GM12865 (cell line): ENCODE measurements at places on chromosomes 4 and X.

- no peak for DNase-seq
Measured at GRCh38 chrX:23513121-23513520, 154.2 kb upstream of the PRDX4 start.

DNA sequence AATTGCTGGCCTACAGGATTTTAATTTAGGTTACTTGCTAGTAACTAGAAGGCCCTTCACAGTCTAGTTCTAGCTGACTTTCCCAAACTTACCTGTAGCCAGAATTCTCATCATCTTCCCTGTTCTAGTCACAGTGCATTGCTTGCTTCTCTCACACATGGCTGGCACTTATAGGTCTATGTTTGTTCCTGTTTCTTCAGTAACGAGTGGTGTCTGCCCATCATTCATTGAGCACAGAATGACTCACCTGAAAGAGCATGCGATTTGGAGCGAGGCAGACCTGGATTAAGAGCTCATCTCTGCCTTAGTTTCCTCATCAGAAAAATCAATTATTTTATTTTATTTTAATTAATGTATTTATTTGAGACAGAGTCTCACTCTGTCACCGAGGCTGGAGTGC, 201.7 kb upstream of the ANK2 start:
- DNase-seq: no peak

DNA sequence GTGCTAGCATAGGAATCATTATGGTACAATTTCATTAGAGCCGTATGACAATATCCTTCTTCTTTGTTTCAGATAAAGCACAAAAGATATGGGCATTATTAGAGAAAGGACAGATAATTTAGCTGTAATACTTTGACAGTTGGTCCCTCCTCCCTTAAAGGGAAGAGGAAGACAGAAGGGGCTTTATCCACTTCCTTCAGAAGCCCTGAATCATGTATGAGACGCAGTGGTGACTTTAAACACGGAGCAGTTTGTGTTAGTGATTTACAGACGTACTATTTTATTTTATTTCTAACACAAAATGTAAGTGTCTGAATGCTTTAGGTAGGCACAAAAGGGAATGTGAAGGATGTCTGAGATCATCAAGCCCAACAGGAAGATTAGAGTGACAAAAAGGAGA, 467.7 kb downstream of the IL15 start:
- DNase-seq: no peak

- no peak for DNase-seq
Measured at GRCh38 chr4:119894650-119895208, 171.9 kb downstream of the MAD2L1 start.

GRCh38 chr4:158809611-158810486, 41.0 kb downstream of the FNIP2 start:
- DNase-seq: peak; percentile 63

GRCh38 chrX:100208076-100208475, 202.0 kb downstream of the PCDH19 start:
- no peak for DNase-seq

DNA sequence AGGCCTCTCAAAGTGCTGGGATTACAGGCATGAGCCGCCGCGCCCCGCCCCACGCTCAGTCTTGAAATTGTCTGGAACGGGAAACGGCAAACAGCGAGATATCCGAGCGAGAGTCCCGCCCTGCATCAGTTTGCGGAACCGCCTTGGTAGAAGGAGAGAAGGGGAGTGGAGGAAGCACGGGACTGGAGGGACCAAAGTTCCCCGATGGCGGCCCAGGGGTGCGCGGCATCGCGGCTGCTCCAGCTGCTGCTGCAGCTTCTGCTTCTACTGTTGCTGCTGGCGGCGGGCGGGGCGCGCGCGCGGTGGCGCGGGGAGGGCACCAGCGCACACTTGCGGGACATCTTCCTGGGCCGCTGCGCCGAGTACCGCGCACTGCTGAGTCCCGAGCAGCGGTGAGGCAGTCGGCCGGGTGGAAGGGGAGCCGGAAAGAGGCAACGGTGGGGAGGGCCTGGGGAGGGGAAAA, at the start of gene BST1:
Gene BST1, plus strand, starts transcription at position 125 of the 463 bp plus-strand sequence. Its CDS starts 80 bp downstream, at position 205.
- DNase-seq: peak; percentile 26

- no peak for DNase-seq
Measured at GRCh38 chr4:25827373-25827772, 35.4 kb downstream of the SEL1L3 start.

DNA sequence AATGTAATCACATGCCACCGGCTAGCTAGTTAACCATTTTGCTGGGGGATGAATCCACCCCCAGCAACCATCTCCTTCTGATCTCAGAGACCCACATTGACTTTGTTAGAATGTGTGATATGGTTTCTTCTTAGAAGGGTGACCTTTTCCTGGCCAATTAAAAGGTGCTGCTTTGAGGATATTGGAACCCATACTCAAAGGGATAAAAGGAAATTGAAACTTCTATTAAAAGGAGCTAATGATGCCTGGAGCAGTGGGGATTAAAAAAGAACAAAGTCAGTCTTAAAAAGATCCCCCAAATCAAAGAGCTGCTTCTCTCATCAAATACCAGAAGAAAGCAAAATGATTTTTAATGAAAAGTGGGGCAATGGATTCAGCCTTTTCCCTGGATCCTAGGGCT, 214.1 kb downstream of the SHROOM3 start:
- DNase-seq: no peak

GRCh38 chrX:12999422-12999821, 24.5 kb downstream of the TMSB4X start:
- peak; percentile 83 for DNase-seq

DNA sequence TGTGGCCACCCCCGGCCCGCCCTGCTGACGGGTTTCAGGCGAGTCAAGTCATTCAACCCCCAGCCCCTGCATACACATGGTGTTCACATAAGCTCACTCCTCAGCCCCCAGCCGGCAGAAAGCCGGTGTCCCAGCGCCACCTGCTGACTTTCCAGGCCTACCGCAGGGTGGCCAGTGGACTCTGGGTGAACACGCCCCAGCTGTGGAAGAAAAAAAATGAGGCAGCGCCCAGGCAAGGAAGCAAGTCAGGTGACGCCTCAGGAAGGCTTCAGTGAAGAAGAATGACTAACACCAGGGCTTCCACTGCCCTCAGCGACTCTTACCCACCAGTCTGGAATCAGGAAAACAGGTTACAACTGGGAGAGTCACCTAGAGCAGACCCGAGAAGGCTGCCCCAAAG, 15.8 kb downstream of the BCAP31 start:
- DNase-seq: peak; percentile 33

GRCh38 chr4:128384765-128385598, 97.4 kb upstream of the PGRMC2 start:
- DNase-seq: no peak

GRCh38 chrX:97398030-97398551, 514.4 kb downstream of the RPA4 start:
- peak; percentile 67 for DNase-seq

DNA sequence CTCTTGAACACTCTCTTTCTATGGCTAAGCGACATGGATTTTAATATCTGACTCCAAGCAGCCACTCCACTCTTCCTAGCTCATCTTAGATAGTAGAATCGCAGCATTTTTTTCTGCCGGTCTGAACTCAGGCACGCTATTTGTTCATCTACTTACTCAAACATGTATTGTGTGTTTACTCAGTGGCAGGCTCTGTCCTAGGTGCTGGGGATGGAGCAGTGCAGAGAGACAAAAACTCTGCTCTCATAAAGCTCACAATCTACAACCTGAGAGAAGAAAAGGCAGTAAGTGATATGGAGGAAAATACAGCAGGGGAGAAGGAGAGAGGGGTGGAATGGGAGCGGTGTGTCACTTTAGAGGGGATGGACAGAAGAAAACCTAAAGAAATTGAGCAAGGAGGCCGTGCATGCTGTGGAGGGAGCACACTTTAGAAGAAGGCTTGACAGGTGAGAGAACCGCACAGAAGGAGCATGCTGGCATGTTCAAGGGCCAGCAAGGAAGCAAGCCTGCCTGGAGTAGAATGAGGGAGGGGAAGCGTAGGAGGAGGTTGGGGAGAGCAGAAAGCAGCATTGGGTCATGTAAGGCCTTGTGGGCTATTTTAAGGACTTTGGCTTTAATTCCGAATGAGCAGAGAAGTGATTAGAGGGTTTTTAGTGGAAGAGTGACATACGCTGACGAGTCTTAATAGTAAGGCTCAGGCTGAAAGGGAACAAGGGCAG, 132.0 kb downstream of the ANK2 start:
- DNase-seq: no peak
